Tongue (tissue), 3 donors: ENCODE measurements at places on chromosomes 1 and 21. TPM values are rescaled to one million over a fixed set of nuclear protein-coding genes. Genes with fewer than 3 reads are reported as not detected.
A peak's percentile ranks its signal among the peaks of the same experiment; 100 is the strongest.

Gene HEYL
- 12.4 TPM for total RNA-seq

Gene SLC16A4
- total RNA-seq: 10.8 TPM

GRCh38 chr1:54825696-54826095, 24.6 kb upstream of the TTC22 start:
- DNase-seq: no peak

GRCh38 chr1:92862605-92863004, 30.8 kb downstream of the RPL5 start:
- DNase-seq: no peak

DNA sequence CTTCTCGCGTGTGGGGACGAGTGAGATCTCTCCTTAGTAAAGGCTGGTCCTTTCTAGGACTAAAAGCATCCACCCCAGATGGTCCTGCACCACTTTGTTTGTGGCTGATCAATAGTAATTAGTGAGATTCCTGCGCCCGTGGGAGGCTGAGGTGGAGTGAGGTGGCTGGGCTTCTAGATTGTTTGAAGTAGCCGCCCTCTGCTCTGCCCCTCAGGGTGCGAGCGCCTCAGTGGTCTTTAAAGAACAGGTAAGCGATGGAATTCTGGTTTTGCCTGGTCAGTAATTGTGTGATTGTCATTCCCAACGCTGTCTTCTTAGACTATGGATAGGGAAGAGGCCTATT, 20.7 kb downstream of the PEX14 start:
- no peak for DNase-seq

GRCh38 chr1:210335001-210335400, 6.3 kb downstream of the HHAT start:
- DNase-seq: no peak

GRCh38 chr1:39102537-39103327, 76.6 kb downstream of the NDUFS5 start:
- peak; percentile 82 for DNase-seq

DNA sequence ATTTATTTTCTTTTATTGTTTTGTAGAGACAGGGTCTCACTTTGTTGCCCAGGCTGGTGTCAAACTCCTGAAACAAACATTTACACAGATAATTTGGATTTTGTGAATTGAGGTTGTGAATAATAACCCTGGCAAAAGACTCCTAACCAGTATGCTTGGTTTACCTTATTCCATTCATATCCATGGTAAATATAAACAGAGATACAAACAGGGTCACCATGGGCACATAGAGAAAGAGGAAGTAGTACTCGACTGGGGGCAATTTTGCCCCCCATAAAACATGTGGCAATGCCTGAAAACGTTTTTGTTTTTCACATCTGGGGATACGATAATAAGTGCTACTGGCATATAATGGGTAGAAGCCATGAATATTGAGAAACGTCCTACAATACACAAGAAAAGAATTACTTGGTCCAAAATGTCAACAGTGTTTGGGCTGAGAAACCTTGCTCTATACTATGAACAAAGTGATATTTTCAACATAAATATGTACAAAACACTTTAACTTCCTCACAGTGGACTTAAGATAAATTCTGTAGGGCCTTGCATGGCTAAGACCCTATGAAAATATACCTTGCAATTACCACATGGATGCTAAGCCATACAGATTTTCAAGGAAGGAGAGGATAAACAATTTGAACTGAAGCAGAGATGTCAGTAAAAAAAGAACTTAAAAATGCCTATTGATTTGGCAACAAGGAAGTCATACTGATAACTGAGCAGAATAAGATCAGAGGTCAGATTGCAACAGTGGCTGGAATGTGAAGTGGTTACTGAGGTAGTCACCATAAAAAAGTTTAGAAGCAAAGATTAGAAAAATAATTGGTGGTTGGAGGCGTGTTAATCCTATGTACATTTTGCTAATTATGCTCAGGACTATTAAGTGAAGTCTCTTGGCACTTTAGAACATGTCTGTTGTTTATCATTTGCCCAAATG, 27.4 kb upstream of the ASPM start:
- DNase-seq: no peak

- DNase-seq: no peak
Measured at GRCh38 chr21:26782747-26783146, 62.5 kb downstream of the ADAMTS1 start.
